ENCODE measurements at places on chromosomes 6 and 20. TPM values are rescaled to one million over a fixed set of nuclear protein-coding genes. Genes with fewer than 3 reads are reported as not detected.

DNA sequence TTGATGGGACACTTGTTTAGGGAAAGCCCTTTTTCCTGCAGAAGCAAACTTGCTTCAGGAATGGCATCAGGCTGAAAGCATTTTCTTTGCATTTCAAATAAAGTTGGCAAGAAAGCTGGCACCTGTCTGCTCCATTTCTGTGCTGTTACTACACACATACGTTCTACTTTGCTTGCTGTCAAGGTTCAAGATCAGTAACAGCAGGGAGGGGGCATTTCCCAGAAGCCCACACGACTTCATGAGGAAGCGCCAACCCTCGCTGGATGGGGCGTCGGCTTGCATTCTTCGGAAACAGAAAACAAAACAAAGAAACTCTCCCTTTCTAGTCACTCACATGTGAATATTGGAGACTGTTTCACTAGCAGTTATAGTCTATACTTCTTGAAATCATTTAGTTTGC, 46.4 kb downstream of the AKAP12 start:
- no peak overlapping the region for H3K4me3 ChIP-seq
- peaks cover 25% of the 10 kb centered on the region for H3K4me1 ChIP-seq
- no peaks in the 10 kb centered on the region for H3K36me3 ChIP-seq

- no peak overlapping the region for H3K27ac ChIP-seq
- peaks cover 37% of the 10 kb centered on the region for H3K4me1 ChIP-seq
- H3K36me3 ChIP-seq: no peaks in the 10 kb centered on the region
- no peaks in the 10 kb centered on the region for H3K27me3 ChIP-seq
- no peak overlapping the region for H3K4me3 ChIP-seq
- no peak for DNase-seq
Observed at GRCh38 chr6:16494793-16495192, 256.4 kb downstream of the GMPR start.

- no peak overlapping the region for H3K4me3 ChIP-seq
- no peaks in the 10 kb centered on the region for H3K36me3 ChIP-seq
- no peak overlapping the region for H3K27ac ChIP-seq
- H3K27me3 ChIP-seq: no peaks in the 10 kb centered on the region
- no peaks in the 10 kb centered on the region for H3K4me1 ChIP-seq
Observed at GRCh38 chr6:83247471-83247870, 54.3 kb downstream of the RWDD2A start.

The GLP1R gene
- total RNA-seq: 7.5 TPM

The TRIM40 gene
- not detected for total RNA-seq

The RING1 gene
- total RNA-seq: 28.4 TPM

GRCh38 chr20:62227977-62228958, 8.2 kb upstream of the HRH3 start:
- no peaks in the 10 kb centered on the region for H3K36me3 ChIP-seq
- H3K27ac ChIP-seq: no peak overlapping the region
- no peak overlapping the region for H3K4me3 ChIP-seq
- peaks cover 63% of the 10 kb centered on the region for H3K27me3 ChIP-seq
- peaks cover 21% of the 10 kb centered on the region for H3K4me1 ChIP-seq

DNA sequence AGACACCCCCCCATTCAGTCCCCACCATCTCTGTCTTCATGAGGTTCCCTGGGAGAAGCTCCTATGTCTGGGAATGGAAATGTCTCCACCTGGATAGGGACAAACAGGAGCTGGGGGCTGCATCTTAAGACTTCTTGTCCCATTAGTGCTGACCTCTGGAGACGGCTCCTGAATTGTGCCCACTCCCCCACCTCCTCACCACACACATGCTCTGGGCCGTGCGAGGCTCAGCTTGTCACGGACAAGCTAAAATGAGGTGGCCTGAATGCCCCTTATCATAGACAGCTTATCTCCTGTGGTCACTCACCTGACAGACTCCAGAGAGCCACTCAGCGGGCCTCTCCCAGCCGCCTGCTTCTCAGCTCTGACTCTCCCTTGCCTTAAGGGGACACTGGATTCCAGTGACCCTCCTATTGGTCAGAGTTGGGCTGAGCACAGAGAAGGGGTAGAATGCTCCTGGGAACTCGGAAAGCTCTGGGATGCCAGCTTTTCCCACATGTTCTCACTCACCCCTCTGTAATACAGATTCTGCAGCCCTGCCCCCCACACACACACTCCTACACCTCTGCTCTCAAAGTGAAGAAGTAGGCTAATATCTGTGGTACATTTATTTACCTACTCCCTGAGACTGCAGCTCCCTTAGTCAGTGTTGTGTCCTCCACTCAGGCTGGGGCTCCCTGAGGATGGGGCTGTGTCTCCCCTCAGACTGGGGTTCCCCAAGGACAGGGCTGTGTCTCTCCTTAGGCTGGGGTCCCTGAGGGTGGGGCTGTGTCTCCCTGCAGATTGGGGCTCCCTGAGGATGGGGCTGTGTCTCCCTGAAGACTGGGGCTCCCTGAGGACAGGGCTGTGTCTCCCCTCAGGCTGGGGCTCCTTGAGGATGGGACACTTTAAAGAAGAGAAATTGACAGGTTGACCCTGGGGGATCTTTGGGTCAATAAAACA, 167.5 kb downstream of the VEGFA start:
- H3K4me3 ChIP-seq: no peak overlapping the region
- no peaks in the 10 kb centered on the region for H3K36me3 ChIP-seq
- no peaks in the 10 kb centered on the region for H3K27me3 ChIP-seq
- peaks cover 14% of the 10 kb centered on the region for H3K4me1 ChIP-seq

- H3K36me3 ChIP-seq: no peaks in the 10 kb centered on the region
- peaks cover 11% of the 10 kb centered on the region for H3K4me1 ChIP-seq
- H3K4me3 ChIP-seq: no peak overlapping the region
- DNase-seq: no peak
- H3K27me3 ChIP-seq: no peaks in the 10 kb centered on the region
Observed at GRCh38 chr6:165748390-165748789, 85.3 kb upstream of the PDE10A start.

The MRPS18B gene
- 119 TPM for total RNA-seq

The THBD gene
- total RNA-seq: 13.8 TPM

The KCNK17 gene
- total RNA-seq: 0.52 TPM

DNA sequence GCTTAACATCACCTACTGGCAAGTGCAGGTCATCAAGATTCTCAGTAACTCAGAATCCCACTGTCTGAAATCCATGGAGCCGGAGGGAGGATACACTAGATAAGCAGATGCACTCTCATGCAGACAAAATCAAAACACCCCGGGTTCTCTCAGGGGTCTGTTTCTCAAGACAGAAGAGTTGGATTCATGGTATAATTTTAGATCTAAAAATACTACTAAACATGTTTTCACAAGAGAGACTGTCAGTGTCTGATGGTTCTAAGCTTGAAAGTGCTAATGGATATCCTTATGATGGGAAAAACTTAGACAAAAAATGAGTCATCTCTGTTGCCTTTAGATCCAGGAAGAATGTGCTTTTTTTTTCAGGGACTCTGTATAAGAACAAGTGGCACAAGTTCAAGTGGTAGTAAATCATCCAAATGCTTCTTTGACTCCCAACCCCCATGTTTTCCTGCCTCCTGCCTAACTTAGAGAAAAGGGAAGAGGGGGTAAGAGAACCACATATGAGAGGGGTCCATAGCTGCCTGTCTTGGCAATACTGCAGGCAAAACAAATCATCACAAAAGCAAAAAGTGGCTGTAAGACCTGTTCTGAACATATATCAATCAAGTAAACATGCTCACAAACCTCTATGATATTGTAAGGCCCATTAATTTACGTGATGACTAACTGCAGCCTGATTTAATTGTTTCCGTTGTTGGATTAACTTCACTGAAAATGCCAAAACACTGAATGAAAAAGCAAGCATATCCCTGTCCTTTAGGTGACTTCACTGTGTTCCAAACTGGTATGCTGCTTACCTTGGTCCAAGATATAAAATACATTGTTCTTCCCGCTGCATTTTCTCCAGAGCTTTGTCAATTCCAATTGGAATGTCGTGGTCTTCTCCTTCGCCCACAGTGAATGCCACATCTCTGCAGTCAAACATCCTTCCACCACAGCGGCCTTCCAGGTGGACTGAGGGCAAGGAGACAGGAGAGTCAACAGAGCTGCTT, 84.0 kb upstream of the TULP1 start:
- DNase-seq: no peak
- no peaks in the 10 kb centered on the region for H3K27me3 ChIP-seq
- H3K27ac ChIP-seq: peak overlapping the region; percentile 58
- H3K36me3 ChIP-seq: peaks cover 57% of the 10 kb centered on the region

The SLC22A7 gene
- total RNA-seq: not detected

GRCh38 chr6:126608681-126609080, 268.8 kb downstream of the CENPW start:
- no peak overlapping the region for H3K4me3 ChIP-seq
- H3K27me3 ChIP-seq: no peaks in the 10 kb centered on the region
- no peak overlapping the region for H3K27ac ChIP-seq
- no peaks in the 10 kb centered on the region for H3K36me3 ChIP-seq
- DNase-seq: no peak

DNA sequence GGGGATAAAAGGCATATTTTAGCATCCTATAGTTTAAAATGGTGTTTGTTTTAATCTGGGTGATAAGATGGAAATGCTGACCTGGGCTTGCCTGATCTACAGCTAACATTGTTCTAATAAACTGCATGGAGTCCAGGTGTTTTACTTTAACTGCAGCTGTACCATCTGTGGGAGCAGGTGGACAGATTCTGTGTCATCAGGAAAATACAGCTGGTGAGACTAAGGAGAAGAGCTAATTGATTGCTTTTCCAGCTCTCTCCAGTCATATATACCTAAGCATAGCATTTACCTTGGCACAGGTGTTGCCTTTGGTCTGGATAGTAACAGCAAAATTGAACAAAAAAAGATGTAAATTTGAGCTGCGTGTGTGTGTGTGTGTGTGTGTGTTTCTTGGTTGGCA, 31.6 kb downstream of the CBFA2T2 start:
- no peak for DNase-seq
- no peak overlapping the region for H3K4me3 ChIP-seq
- no peaks in the 10 kb centered on the region for H3K36me3 ChIP-seq
- no peak overlapping the region for H3K27ac ChIP-seq
- no peaks in the 10 kb centered on the region for H3K27me3 ChIP-seq

DNA sequence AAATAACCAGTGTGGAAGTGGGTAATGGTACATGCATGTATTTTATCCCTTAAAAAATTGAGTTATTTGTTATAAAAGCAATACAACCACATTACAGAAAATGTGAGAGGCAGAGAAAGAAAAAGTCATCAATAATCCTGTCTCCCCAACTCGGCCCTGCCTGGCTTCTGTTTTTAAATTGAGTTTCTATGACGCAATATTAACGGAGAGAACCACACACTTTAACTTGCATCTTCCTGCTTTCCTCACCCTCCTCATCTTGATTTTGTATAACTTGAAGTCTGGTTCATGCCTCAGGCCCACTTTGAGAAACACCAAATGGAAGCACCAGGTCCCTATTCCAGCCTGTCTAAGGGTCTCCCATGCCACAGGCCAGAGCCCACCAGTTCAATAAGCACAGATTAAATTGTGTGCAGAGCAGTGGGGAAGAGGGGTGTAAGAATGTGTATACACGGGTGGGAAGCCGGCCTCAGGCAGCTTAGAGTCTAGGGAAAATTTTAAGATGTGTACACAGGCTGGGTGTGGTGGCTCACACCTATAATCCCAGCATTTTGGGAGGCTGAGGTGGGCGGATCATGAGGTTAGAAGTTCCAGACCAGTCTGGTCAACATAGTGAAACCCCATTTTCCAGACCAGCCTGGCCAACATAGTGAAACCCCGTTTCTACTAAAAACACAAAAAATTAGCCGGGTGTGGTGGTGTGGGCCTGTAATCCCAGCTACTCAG, 15.9 kb downstream of the KCNK5 start:
- H3K27ac ChIP-seq: no peak overlapping the region
- no peaks in the 10 kb centered on the region for H3K36me3 ChIP-seq
- no peak for DNase-seq
- H3K4me3 ChIP-seq: no peak overlapping the region
- H3K27me3 ChIP-seq: peaks cover 43% of the 10 kb centered on the region

The FKBP1C gene
- total RNA-seq: 0.63 TPM

The ALDH8A1 gene
- 0.08 TPM for total RNA-seq

GRCh38 chr6:110534731-110535492, 58.5 kb upstream of the SLC22A16 start:
- no peaks in the 10 kb centered on the region for H3K36me3 ChIP-seq
- no peak overlapping the region for H3K4me3 ChIP-seq

- no peaks in the 10 kb centered on the region for H3K4me1 ChIP-seq
- H3K27me3 ChIP-seq: no peaks in the 10 kb centered on the region
- no peaks in the 10 kb centered on the region for H3K36me3 ChIP-seq
- no peak overlapping the region for H3K4me3 ChIP-seq
- no peak overlapping the region for H3K27ac ChIP-seq
Observed at GRCh38 chr6:98358173-98358572, 476.2 kb upstream of the POU3F2 start.

DNA sequence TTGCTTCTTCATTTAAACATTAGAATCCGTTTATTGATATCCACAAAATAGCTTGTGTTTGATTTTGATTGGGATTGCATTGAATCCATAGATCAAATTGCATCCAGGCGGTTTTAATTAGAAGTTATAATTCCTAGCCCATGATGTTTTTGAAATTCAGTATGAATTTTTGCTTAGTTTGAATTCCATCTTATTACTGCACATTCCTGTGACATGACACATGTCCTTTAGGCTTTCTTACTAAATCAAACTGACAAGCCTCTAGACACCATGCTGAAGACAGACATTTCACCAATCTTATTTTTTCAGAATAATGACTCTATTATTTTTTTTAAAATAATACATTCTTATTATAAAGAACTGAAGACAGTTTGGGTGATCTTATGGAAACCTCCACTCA, 21.4 kb upstream of the PI16 start:
- no peaks in the 10 kb centered on the region for H3K27me3 ChIP-seq
- peaks cover 21% of the 10 kb centered on the region for H3K4me1 ChIP-seq
- no peak overlapping the region for H3K4me3 ChIP-seq
- H3K27ac ChIP-seq: no peak overlapping the region

GRCh38 chr6:75830959-75831885, 82.2 kb downstream of the MYO6 start:
- H3K4me1 ChIP-seq: no peaks in the 10 kb centered on the region
- H3K27ac ChIP-seq: no peak overlapping the region
- H3K27me3 ChIP-seq: no peaks in the 10 kb centered on the region
- no peak overlapping the region for H3K4me3 ChIP-seq
- H3K36me3 ChIP-seq: peaks cover 25% of the 10 kb centered on the region
- no peak for DNase-seq

The ZNF391 gene
- 1.3 TPM for total RNA-seq

The MAFB gene
- 10.2 TPM for total RNA-seq

The SNAI1 gene
- 0.69 TPM for total RNA-seq

The MPIG6B gene
- total RNA-seq: 0.19 TPM

DNA sequence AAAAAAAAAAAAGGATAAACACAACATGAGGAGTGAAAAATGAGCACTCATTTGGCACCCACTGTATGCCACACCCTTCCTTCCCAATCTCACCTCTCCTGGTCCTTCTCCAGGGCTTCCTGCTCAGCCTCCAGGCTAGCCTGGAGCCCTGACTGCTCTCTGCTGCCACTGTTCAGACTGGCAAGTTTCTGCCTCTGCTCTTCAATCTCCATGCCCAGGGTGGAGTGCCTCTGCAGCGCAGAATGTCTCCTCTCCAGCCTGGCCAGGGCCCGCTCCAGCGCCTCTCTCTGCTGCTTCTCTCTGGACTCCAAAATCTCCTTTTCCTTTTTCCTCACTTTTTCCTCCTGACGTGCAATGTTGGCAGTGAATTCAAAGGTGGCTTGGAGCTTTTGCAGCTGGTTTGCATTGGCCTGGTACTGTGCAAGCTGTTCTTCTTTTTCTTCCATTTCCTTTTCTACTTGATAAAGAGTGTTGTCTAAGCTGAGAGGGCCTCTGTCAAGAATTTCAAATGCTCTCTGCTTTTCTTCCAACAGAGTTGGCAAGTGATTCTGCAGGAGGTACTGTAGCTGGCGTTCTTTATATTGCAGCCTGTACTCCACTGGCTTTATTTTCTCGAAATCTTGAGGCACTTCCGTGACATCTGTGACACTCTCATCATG, 194.4 kb downstream of the KIF16B start:
- peaks cover 61% of the 10 kb centered on the region for H3K36me3 ChIP-seq
- no peaks in the 10 kb centered on the region for H3K4me1 ChIP-seq
- no peak for DNase-seq
- H3K4me3 ChIP-seq: no peak overlapping the region
- no peak overlapping the region for H3K27ac ChIP-seq
- H3K27me3 ChIP-seq: no peaks in the 10 kb centered on the region
